ENCODE measurements at places on chromosomes 4 and X.

DNA sequence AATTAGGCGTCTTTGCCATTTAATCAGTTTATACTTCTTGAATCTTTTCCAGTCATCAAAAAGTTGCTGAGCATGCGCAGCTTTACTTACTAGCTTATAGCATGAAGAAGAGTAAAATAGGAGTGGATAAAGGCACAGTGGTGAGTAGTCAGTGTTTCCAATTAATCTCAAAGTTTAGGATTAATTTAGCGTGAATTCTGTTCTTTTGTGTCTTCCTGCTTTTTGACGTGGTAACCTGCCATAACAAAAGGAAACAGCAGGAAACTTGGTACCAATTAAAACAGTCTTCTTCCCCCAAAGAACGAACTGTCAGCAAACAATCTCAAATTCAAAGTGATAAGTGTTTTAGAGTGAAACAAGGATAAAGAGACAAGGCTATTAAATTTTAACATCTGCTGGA, 61.9 kb downstream of the TET2 start:
- no peak for DNase-seq

GRCh38 chr4:6200922-6201362, 593 bp upstream of the JAKMIP1 start:
- no peak for DNase-seq

DNA sequence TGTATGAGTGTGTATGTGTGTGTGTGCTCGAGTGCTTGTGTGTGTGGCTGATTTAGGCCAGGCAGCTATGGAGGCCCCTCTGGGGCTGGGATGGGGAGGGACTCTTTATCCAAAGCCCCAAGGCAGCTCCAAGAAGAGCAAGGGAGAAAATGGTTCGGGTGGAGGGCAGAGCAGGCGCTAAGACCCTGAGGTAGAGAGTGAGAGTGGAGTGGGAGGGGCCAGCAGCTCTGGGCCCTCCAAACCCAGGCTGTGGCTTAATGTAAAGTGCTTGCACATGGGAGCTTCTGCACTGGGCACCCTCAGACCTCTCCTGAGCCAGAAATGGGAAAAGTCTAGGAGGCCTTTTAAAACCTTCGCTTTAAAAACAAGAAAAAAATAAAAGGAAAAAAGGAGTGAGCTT, 233.5 kb upstream of the PSAPL1 start:
- no peak for DNase-seq

GRCh38 chrX:11066812-11067211, 44.3 kb upstream of the HCCS start:
- no peak for DNase-seq

GRCh38 chr4:110869862-110870572, 247.1 kb upstream of the PITX2 start:
- DNase-seq = no peak

All from HS-27A (cell line).